Natural killer cell (primary cell): ENCODE measurements at places on chromosomes 4 and X. TPM values are rescaled to one million over a fixed set of nuclear protein-coding genes. Genes with fewer than 3 reads are reported as not detected.

The XG gene
- not detected for total RNA-seq

The GPR34 gene
- 0.61 TPM for total RNA-seq

The ETDA gene
- total RNA-seq = not detected

The FRMPD3 gene
- 6.0 TPM for total RNA-seq

The GAGE12E gene
- total RNA-seq = not detected

The FAM53A gene
- 1.9 TPM for total RNA-seq

The FRAS1 gene
- 0.31 TPM for total RNA-seq

The HMX1 gene
- not detected for total RNA-seq

The RASL11B gene
- not detected for total RNA-seq

The MAGEA12 gene
- not detected for total RNA-seq

The REELD1 gene
- 0.72 TPM for total RNA-seq

The COX7B2 gene
- total RNA-seq = not detected

The ATP11C gene
- total RNA-seq = 24.3 TPM

The CXCR3 gene
- 8.7 TPM for total RNA-seq

- no peak for DNase-seq
These were observed 96.3 kb upstream of the ADAMTS3 start for GRCh38 chr4:72665171-72665968.

- peak; percentile 7 for DNase-seq
These were observed 34.9 kb downstream of the FTHL17 start for GRCh38 chrX:31036895-31037294.

DNA sequence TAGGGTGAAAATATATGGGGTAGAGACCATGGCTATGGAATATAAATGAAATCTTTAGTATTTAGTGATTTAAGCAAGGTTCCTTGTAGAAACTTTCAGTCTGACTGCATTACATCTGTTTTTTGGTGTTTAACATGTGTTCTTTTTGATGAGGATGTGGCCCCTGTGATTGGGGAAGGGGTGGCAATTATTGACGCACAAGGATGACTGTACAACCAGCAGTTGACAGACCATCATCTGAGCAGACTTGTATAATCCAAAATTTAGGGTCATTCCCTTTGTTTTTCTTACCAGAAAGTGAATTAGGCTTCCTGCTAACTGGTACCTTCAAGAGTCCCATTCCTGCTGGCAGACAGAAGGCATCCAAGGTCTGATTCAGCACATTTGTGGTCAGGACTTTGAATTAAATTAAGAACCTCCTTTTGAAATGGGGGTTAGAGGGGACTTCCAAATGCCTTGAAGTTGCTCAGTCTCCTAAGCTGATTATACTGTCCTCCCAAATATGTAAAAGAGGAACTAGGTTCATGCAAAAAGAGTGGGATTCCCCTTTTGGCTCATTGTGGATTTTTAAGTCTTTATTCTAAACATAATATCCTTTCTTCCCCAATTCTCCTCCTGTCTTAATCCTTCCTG, 112.4 kb upstream of the CXCL13 start:
- DNase-seq = no peak

DNA sequence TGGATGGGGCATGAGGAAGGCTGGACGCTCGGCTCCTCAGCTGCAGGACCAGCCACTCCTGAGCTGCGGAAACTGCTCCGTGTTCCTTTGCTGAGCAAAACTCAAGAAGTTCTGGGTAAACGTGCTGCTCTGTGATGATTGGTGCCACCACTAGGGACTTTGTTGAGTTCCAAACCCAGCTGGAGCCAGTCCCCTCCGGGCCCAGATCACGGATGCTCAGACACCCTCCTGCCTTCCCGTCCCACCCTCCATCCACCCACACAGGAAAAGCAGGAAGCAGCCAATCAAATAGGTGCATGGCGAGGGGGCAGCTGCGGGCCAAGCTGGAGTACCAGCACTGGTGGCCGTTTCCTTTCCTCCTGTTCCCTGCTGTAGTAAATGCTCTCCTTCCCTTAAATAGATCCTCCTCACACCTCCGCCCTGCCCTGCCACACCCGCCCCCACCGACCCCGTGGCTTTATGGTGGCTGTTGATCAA, 68.0 kb downstream of the ADRA2C start:
- no peak for DNase-seq

GRCh38 chr4:113481820-113482219, 279.7 kb downstream of the CAMK2D start:
- no peak for DNase-seq

- DNase-seq = no peak
These were observed 92.0 kb downstream of the ADRA2C start for GRCh38 chr4:3858046-3858730.

- DNase-seq = no peak
These were observed 200.2 kb downstream of the GUCY2F start for GRCh38 chrX:109281483-109282275.

DNA sequence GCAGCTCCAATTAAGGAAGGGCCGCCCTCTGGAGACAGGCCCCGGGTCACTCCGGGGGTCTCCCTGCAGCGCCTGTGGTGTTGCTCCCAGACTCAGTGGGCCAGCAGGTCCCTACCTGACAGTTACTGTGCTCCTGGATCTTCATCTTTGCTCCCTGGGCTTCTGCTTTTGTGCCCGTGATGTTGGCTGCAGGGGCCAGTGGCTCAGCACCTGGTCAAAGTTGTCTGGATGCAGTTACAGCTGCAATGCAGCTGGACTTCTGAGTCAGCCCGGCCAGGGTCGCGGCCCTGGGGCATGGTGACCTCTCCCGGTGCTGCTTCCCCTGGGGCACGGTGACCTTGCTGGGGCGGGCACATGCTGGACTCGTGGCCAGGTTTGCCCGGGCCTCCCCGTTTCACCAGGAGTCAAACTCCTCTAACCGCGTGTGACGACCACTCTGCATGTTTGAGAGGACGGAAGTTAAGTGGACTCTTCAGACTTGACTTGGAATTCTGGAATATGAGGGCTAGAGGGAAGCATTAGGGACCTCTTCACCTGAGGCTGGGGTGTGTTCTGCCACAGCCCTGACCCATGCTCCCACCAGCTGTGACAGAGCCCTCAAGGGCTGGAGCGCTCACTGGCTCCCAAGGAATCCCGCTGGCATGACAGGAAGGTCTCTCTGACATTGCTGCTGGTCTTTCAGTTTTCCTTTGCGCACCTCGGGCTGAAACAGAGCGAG, 3.7 kb downstream of the CTAG2 start:
- DNase-seq = no peak

- no peak for DNase-seq
These were observed 37.2 kb downstream of the PCDH7 start for GRCh38 chr4:30757357-30757756.

- DNase-seq = no peak
These were observed 60.1 kb upstream of the NAP1L5 start for GRCh38 chr4:88757776-88758175.

DNA sequence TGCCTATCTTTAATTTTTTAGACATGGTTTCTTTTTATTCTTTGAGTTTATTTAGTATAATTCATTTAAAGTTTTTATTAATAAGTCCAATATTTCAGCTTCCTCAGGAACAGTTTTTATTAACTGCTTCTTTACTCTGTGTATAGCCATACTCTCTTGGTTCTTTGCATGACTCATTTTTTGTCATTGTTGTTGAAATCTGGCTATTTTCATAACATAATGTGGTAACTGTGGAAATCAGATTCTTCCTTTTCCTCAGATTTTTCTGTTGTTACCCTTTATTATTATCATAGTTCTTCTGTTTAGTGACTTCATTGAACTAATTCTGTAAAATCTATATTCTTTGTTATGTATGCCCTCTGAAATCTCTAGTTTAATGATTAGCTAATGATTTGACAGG, 124.9 kb upstream of the CYSLTR1 start:
- no peak for DNase-seq

DNA sequence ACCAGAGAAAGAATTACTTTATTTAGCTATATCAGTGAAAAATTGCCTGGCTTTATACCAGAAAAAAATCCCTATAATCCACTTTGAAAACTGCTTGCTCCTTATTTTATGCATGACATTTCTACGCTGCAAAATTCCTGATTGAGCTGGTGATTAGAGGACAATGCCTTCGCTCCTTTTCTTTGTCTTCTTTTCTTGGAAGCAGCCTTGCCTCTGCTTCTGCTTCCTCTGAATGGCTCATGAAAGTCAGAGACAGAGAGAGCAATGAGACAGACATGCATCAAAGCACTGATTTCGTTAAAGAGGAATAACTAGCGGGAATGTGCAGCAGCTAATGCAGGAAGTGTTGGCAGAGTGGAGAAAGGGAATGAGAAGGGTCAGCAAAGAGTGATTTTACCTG, 294.3 kb upstream of the IGFBP7 start:
- no peak for DNase-seq

- DNase-seq = no peak
These were observed 68.1 kb downstream of the MOSPD2 start for GRCh38 chrX:14941301-14941700.

DNA sequence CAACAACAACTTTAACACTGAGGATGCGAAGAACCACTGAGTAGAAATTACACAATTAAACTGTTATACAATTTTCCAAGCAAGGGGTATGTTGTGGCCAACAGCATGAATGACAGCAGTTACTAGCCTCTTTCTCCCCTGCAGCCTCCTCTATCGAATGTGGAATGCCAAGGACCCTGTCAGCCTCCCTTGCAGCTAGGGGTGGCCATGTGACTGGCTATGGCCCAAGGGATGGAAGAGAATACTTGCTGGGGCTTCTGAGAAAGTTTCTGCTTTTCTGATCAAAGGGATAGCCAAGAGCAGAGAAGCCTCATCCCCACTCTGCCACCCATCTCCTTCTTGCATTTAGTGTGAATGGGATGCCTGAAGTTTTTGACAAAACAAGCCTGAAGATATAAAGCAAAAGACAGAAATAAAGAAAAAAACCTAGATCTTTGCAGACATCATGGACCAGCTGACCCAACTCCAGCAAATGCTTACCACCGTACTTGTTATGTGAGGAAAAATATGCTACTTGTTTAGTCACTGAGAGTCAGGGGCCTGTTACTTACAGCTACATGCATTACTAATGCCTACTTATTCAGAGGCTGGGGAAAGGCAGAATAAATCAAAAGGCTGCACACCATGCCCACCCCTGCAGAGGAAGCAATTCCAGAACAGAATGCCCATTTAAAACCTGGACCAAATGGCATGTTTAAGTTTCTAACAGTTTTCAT, 32.0 kb downstream of the DCTD start:
- DNase-seq = no peak

- DNase-seq = no peak
These were observed 35.0 kb upstream of the APLN start for GRCh38 chrX:129689796-129690195.

- no peak for DNase-seq
These were observed 914.5 kb downstream of the STIM2 start for GRCh38 chr4:27775156-27775555.

DNA sequence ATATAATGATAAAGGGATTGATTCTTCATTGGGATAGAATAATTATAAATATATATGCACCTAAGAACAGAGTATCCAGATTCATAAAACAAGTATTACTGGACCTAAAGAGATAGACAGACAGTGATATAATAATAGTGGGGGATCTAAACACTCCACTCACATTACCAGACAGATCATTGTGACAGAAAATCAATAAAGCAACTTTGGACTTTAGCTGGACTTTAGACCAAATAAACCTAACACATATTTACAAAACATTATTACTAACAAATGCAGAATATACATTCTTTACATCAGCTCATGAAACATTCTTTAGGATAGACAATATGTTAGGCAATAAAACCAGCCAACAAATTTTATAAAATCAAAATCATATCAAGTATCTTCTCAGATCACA, 14.6 kb downstream of the AGTR2 start:
- DNase-seq = no peak
